Thyroid gland (tissue), 4 donors: ENCODE measurements at places on chromosomes 2 and 18. TPM values are rescaled to one million over a fixed set of nuclear protein-coding genes. Genes with fewer than 3 reads are reported as not detected.

DNA sequence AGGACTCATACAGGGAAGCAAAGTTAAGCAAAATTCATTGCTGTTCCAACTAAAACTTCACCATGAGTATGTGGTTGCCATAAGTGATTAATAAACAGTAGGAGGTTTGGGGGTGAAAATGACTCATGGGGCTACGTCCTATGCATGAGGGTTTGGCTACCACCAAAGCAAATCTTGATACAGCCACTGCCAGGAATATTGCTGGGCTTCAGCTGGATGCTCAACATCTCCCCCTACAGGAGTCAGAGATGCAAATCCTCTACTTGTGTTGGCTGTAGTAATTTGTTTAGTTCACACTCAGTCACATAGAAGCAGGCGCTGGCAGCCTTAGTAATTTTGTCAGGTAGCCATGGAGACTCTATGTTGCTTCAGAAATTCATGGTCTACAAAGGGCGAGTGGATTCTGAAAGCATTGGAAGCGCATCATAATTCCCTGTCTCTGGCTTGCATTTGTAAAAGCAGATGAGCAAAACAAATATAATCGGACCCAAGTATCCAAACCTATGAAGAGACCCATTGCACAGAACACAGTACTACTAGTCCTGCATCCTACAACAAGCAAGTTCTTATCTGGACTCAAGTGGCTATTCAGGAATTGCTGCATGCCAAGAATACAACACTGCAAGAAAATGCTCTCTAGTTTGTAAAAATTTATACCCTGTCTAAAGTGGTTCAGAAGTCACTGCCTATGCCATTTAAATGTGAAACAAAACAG is 76.0 kb downstream of the CD28 start:
- peak; percentile 21 for DNase-seq

DNA sequence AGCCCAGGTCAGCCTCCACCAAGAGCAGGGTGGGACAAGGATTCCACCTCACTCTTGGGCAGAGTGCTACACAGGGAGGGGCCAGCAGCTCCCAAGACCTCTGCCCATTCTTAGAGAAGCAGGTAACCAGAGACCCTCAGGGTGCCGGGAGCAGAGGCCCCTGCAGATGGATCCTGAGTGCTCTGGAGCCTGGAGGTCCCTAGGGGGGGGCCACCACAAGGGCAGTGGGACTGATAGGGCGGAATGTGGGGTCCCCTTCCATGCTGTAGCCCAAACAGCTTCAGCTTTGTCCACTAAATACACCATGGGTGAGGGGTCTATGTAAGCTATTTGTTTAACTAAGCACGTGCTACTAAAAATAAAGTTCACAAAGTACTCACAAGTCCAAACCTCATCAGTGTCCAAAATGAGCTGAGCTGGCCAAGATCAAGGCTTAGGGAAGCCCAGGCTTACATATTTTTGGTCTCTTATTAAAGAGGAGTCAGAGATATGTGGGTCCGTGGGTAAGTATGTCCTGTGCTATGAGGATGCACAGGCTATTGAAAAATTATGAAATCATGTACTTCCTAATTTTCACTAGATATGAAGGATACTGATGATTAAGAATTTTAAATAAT is 21.5 kb upstream of the GPC1 start:
- no peak for DNase-seq

DNA sequence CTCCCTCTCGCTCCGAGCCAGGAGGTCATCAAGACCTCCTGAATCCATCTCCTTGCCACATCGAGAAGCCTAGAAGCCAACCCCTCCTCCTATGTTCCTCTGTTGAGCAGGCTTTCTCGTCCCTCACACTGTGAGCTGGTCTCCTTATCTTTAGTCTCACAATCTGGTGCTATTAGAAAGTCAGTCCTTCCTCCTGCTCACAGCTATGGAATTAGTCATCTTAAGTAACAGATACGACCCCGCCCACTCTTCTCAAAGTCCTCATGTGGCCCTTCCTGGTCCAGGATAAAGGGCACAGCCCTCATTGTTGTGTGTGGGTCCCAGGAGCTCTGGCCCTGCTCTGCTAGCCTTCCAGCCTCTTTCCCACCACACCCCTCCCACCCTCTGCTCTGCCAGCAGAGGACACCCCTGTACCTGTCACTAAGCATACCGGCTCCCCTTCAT is 41.4 kb upstream of the TRIB2 start:
- no peak for DNase-seq

DNA sequence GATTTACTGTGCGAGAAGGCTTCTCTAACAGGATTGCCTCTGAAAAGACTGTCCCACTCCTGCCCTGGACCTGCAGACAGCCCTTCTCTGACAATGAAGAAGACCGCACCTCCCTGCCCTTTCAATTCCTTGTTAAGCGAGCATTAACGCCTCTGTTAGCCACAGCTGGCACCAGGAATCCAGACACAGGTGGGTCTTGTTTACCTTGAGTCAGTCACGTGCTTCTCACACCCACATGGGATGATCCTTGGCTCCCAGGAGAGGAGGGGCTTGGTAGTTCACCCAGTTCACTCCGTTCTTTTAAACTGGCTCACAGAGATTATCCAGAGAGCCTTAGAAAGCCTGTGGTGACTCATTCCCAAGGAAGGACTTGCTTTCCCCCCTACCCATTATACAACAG is 410.5 kb upstream of the MEIS1 start:
- no peak for DNase-seq

DNA sequence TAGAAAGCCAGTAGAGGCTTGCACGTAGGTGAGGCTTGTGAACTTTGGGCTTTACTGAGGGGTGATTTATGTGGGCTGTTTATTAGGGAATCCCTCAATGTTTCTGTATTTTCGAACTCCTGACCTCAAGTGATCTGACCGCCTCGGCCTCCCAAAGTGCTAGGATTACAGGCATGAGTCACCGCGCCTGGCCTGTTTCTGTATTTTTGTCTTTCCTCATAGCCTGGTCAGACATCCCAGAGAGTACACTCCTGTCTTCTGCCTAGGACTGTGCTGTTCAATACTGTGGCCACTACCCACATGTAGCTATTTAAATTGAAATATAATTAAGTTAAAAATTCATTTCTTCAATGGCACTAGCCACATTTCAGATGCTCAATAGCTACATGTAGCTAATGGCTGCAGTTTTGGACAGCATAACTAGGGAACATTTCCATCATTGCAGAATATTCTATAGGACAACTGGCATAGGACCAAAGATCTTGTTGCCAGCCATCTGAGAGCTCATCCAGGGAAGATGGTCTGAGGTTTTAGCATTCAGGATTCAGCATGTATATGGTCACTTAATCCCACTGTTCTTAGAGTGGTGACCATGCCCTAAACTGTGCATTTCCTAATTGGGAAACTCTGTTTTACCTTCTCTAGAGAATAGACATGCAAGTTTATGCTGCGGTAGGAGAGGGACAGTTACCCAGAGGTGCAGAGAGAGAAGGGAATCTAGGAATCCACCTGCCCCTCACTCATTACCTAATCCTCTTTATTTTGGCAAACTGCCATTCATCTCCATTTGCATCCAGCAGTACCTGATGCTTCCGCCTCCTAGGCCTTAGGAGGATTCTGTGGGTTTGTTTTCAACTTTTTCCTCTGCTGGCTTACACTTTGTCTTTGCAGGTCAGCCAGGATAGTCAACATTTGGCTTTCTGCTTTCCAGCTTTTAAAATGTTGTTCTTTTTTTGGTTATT is 64.4 kb downstream of the LCLAT1 start:
- DNase-seq = no peak

DNA sequence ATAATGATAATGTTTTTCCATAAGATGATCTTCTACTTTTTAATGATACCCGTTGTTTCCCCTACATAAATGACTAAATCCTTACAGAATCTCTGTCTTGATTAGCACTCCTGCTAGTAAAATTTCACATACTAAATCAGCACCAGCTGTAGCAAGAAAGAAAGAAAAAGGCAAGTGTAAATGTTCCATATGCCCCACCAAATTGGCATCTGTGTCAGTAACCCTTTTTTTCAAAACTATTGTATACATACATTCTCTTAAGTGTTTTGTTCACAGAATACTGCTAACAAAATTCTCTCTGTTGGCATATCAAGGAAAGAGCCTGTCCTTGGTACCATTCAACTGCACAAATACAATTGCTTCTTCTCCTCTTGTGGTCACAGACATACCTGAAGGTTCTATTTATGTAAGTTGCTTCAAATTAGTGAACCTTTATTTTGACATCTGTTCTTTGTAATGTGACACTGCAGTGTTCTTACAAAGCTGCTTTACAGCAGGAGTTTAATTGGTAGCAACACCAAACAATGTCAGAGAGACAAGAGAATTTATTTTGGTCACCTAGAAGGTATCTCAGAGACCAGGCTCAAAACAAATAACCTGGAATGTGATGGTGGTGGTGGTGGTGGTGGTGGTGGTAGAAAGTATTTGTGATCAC is 641.9 kb downstream of the ZEB2 start:
- no peak for DNase-seq

DNA sequence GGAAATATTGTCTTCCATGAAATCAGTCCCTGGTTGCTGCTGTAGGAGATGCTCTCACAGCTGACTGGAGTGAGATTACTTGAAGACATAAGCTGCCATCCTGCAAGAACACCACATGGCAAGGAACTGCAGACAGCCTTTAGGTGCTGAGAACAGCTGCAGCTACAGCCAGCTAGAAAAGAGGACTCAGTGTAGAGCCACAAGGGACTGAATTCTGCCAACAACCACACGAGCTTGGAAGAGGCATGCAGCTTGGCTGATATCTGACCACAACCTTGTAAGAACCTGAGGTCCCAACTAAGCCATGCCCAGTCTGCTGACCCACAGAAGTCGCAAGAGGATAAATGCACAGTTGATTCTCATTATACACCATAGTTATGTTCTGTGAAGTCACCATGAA is 181.8 kb upstream of the ARL4C start:
- DNase-seq = no peak

GRCh38 chr2:96546321-96546720 is 9.8 kb downstream of the ARID5A start:
- no peak for DNase-seq

The NETO1 gene
- total RNA-seq = 0.54 TPM

The PKDCC gene
- 21.4 TPM for total RNA-seq

GRCh38 chr18:62384068-62384467 is 59.0 kb downstream of the TNFRSF11A start:
- DNase-seq = no peak

The WNT10A gene
- total RNA-seq = 0.20 TPM

DNA sequence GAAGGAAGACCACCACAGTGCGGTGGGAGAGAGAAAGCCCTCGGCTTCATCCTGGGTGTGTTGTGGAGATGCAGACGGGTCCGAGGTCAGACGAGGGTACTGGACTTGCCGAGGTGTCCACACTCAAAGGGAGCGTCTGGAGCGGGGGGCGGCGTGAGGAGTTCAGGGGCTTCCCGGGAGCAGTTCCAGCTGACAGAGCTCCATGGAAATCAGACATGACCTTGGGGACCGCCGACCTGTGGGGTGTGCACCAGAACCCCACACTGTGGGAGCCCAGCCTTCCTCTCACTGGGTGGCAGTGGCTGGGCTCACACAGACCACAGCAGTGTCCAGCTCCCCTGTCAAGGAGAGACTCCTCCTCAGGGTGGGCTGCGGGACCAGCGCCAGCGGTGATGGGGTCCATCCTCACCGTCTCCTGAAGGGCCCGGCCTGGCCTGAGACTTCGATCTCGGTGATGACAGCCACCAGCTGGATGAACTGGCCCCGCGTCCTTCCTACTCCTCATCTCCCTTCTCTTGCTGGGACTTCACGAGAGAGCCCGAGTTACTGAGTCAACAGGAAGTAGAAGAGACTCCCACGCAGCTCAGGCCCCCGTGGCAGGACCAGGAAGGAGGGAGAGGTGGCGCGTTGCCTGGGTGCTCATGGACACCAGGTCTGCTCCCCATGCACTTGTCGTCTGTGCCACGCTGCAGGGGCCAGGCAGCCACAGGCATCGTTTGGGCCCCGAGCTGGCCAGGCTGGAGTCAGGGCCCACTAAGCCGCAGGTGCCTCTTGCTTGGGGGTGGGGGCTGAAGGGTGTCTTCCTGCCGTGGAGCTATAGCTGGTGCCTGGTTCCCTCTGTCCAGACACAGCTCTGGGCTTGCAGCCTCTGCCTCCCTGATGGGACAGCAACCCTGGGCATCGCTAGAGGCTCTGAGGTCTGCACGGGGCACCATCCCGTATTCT is 101.9 kb upstream of the CTDP1 start:
- DNase-seq = peak; percentile 44

GRCh38 chr2:27471961-27472360 is 17.6 kb downstream of the IFT172 start:
- no peak for DNase-seq

- DNase-seq = no peak
Measured at GRCh38 chr2:127681976-127682857, 6.9 kb upstream of the LIMS2 start.

- DNase-seq = no peak
Measured at GRCh38 chr2:189679226-189679625, 4.8 kb downstream of the ANKAR start.

The PLEKHH2 gene
- total RNA-seq = 15.3 TPM

- peak; percentile 68 for DNase-seq
Measured at GRCh38 chr2:168456521-168457189, 583 bp downstream of the CERS6 start.

The POTEI gene
- total RNA-seq = not detected

DNA sequence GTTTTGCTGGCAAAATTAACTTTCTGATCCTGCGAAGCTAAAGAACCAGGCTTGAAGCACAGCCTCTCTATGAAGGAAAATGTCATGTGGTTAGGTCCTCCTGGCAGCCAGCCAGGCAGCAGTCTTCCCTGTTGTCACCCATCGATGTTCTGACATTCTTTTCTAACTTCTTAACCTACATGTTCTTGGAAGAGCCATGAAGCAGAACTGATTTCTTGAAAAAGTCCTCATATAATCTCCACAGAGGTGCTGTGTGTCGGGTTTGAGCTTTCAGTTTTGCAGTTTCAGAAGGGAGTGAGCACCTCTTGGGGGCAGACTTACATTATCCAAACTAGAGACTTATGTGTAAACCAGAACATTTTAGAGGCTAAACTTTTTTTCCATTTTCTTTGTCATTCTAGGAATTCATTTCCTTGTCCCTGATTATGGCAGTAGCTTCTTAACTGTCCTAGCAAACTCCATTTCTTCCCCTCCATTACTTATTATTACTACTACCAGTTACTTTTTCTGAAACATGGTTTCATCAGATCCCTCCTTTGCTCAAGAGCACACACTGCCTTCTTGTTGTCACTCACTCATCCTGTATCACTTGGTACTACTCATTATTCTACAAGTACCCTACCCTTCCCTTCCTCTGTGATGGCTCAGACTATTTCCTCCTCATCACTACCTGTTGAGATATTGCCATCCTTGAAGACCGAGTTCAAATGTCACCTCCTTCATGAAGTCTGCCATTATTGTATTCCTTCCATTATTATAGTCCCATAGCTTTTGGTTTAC is 31.1 kb downstream of the DOK1 start:
- DNase-seq = peak; percentile 54

- DNase-seq = no peak
Measured at GRCh38 chr2:85972355-85972754, 83.6 kb upstream of the ST3GAL5 start.

The GALNT5 gene
- total RNA-seq = not detected

- DNase-seq = no peak
Measured at GRCh38 chr2:217329023-217329431, 469.2 kb upstream of the TNP1 start.

The CAPN14 gene
- total RNA-seq = not detected

DNA sequence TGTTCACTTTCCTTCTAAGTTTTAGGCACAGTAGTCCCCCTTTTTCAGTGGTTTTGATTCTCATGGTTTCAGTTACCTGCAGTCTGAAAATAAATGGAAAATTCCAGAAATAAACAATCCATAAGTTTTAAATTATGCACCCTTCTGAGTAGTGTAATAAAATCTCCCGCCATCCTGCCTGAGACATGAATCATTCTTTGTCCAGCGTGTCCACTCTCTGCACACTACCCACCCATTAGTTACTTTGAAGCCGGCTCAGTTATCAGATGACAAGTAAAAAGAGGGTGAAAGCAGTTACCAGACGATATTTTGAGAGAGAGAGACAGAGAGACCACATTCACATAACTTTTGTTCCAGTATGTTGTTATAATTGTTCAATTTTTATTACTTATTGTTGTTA is 400.5 kb downstream of the TMX3 start:
- no peak for DNase-seq
